ENCODE measurements at places on chromosomes 1 and 21. TPM values are rescaled to one million over a fixed set of nuclear protein-coding genes. Genes with fewer than 3 reads are reported as not detected.

The KCND3 gene
- polyA plus RNA-seq: not detected

The TMEM222 gene
- 37.9 TPM for polyA plus RNA-seq

- no peaks in the 10 kb centered on the region for H3K36me3 ChIP-seq
- no peak for DNase-seq
- no peaks in the 10 kb centered on the region for H3K27me3 ChIP-seq
- H3K4me3 ChIP-seq: no peak overlapping the region
These were observed 2102.9 kb downstream of the NCAM2 start for GRCh38 chr21:23101111-23101510.

DNA sequence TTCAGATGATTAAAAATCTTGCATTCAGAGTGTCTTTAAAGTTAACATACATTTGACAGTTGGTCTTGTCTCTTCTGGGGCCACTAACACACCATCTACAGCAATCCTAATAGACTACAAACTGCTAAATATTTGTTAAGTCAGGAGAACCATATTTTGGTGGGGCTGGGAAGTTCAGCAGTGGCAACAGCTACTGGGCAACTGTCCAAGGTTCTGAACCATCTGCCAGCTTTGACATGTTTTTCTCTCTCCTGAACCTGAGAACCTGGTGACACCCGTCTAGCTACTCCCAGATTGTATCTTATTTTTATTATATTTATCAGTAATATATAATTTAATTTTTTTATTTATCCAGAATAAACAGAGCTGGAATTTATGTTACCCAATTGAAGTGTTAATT lies 199.0 kb upstream of the DPYD start:
- no peak for DNase-seq
- H3K4me1 ChIP-seq: no peaks in the 10 kb centered on the region
- no peaks in the 10 kb centered on the region for H3K27me3 ChIP-seq
- H3K36me3 ChIP-seq: no peaks in the 10 kb centered on the region
- H3K27ac ChIP-seq: no peak overlapping the region

The SMIM11 gene
- polyA plus RNA-seq: 14.5 TPM

GRCh38 chr1:205994346-205994745 lies 8.8 kb downstream of the RAB7B start:
- peaks cover 4% of the 10 kb centered on the region for H3K27me3 ChIP-seq
- no peak overlapping the region for H3K4me3 ChIP-seq
- H3K27ac ChIP-seq: no peak overlapping the region

DNA sequence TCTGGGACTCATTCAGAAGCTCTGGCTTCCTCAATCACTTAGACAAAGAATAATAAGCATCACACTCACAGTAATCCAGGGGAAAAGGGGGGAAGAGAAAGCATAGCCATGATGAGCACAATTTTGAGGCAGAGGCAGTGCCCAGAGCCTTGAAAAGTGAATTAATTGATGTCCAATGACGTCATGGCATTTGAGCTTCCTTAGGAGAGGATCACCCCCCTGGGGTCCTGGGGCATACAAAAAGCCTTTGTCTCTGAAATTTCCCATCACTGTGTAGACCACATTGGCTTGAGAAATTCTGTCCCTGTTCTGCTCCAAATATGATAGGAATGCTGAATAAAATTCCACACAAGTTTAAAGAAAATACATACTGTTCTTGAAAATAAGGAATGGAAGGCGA lies 84.3 kb upstream of the COA6 start:
- H3K4me3 ChIP-seq: no peak overlapping the region
- H3K27me3 ChIP-seq: no peaks in the 10 kb centered on the region
- no peak overlapping the region for H3K27ac ChIP-seq
- H3K4me1 ChIP-seq: no peaks in the 10 kb centered on the region
- DNase-seq: no peak

DNA sequence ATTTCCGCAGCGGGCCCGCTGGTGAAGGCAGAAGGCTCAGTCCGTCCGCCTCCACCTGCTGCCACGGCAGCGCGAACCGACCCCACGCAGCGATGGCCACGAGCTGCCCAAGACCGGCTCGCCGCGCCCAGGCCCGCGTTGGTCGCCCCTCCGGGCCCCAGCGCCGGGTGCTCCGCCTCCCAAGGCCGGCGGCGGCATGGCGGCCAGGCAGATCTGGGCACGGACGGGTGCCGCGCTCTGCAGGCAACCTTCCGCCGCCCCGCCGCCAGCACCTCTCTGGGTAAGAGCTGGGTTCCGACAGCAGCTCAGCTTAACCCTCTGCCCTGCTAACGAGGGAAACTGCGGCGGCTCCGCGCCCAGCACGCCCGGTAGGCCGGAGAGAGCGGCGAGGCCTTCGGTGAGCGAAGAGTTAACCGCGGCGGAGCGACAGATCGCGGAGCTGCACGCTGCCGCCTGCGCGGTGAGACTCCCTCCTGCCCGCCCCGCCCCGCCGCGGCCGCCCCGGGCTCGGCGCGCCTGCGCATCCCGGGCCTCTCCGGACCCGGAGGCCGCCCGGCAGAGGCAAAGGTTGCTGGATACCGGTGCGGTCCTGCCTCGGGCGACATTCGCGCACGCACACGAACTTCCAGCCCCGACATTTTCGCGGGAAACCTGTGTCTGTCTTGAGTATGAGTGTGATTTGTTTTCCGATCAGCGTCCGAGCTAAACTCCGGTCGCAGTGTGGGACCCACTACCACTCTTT lies at the start of gene C1orf53:
TSS of gene C1orf53 (plus strand) at position 177 of the 742 bp plus-strand sequence. CDS start at position 197, 20 bp downstream.
- DNase-seq: peak; percentile 24
- H3K36me3 ChIP-seq: no peaks in the 10 kb centered on the region
- no peaks in the 10 kb centered on the region for H3K4me1 ChIP-seq
- peak within 1 kb of the TSS; percentile 60 for H3K27ac ChIP-seq
- H3K27me3 ChIP-seq: no peaks in the 10 kb centered on the region

The PFKFB2 gene
- 0.43 TPM for polyA plus RNA-seq

- DNase-seq: no peak
- H3K4me1 ChIP-seq: no peaks in the 10 kb centered on the region
- H3K36me3 ChIP-seq: no peaks in the 10 kb centered on the region
- no peaks in the 10 kb centered on the region for H3K27me3 ChIP-seq
- H3K4me3 ChIP-seq: no peak overlapping the region
- H3K27ac ChIP-seq: no peak overlapping the region
These were observed 143.0 kb upstream of the GRIK3 start for GRCh38 chr1:37177230-37177864.

GRCh38 chr1:6448749-6449631 lies 17.0 kb downstream of the TNFRSF25 start:
- H3K27me3 ChIP-seq: peaks cover 5% of the 10 kb centered on the region
- no peak for DNase-seq
- H3K4me3 ChIP-seq: no peak overlapping the region
- H3K4me1 ChIP-seq: no peaks in the 10 kb centered on the region

The S100A14 gene
- polyA plus RNA-seq: not detected

DNA sequence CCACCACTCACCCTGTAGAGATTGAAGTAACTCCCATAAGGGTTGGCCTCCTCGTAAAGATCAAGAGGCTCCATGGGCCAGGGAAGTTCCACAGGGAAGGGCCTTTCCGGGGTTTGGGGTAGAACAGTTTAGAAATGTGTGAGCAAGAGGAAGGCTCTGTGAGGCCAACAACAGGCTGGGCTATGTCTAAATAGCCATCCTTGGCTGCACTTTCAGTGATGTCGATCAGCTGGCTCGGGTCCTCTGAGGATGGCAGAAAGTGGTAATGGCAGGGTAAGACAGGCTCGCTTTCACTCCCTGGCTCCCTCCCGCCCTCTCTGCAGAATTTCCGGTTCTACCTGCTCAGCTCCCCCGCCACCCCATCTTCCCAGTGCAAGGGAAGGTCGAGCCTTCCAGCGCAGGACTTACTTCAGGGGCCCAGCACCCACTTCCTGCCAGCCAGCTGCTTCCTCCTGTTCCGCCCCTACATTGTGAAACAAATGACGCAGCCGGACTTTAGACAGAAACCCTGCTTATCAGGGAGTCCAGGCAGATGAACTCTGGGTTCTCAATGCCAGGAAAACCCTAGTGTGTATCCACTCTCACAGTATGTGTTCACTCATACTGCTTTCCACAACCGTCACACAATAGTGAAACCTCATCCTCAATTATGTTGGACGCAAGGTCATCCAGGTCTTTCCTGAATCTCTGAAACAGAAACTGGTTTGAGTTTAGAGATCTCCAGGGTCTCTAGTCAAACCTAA lies 7.3 kb downstream of the F11R start:
- H3K27me3 ChIP-seq: no peaks in the 10 kb centered on the region
- H3K27ac ChIP-seq: peak overlapping the region; percentile 97
- DNase-seq: peak; percentile 74
- no peaks in the 10 kb centered on the region for H3K36me3 ChIP-seq
- peak overlapping the region; percentile 65 for H3K4me3 ChIP-seq

GRCh38 chr1:205805082-205805711 lies 7.8 kb downstream of the SLC41A1 start:
- no peak for DNase-seq
- no peaks in the 10 kb centered on the region for H3K36me3 ChIP-seq
- H3K27ac ChIP-seq: no peak overlapping the region
- H3K4me1 ChIP-seq: no peaks in the 10 kb centered on the region
- H3K27me3 ChIP-seq: no peaks in the 10 kb centered on the region

GRCh38 chr1:177209357-177209756 lies 38.6 kb downstream of the BRINP2 start:
- DNase-seq: no peak
- H3K4me1 ChIP-seq: no peaks in the 10 kb centered on the region
- no peak overlapping the region for H3K4me3 ChIP-seq
- H3K36me3 ChIP-seq: no peaks in the 10 kb centered on the region
- H3K27ac ChIP-seq: no peak overlapping the region

GRCh38 chr21:42308914-42309752 lies 6.1 kb downstream of the TFF3 start:
- no peaks in the 10 kb centered on the region for H3K36me3 ChIP-seq
- H3K4me1 ChIP-seq: no peaks in the 10 kb centered on the region
- H3K27ac ChIP-seq: no peak overlapping the region

- no peak overlapping the region for H3K4me3 ChIP-seq
- H3K27me3 ChIP-seq: no peaks in the 10 kb centered on the region
- no peak for DNase-seq
- peak overlapping the region; percentile 25 for H3K27ac ChIP-seq
- H3K4me1 ChIP-seq: no peaks in the 10 kb centered on the region
- H3K36me3 ChIP-seq: peaks cover 57% of the 10 kb centered on the region
These were observed 30.1 kb downstream of the DHX9 start for GRCh38 chr1:182869241-182869666.

DNA sequence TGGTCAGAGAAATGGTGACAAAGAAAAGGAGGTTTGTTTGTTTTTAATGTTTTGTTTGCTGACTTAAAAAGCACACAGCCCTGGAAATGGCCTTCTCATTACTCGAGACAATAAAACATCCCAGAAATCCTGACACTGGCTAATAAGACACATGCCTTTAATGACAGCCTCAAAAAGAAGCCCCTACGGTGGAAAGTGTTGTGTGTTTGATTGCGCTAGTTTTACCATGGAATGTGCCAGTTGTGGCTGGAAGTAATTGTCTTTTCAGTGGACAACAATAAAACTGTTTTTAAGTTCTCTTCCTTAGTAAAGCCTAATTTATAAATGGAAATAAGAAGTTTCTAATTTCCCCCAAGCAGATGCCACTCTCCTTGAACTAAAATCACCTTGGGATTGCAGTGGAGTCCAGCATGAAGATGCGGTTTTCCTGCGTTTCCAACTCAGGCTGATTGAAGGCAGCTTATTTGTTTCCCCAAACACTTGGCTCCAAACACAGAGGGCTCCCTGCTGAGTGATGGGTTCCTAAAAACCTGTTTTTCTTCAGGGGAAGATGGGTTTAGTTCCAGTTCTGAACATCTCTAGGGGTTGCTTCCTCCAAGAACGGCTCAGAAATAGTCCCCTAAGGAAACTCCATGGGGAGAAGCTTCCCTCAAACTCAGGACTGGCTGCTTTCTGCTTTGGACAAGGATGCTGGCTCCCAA lies 54.3 kb downstream of the CD247 start:
- H3K36me3 ChIP-seq: no peaks in the 10 kb centered on the region
- H3K27ac ChIP-seq: no peak overlapping the region
- H3K27me3 ChIP-seq: no peaks in the 10 kb centered on the region
- H3K4me3 ChIP-seq: no peak overlapping the region
- DNase-seq: no peak

DNA sequence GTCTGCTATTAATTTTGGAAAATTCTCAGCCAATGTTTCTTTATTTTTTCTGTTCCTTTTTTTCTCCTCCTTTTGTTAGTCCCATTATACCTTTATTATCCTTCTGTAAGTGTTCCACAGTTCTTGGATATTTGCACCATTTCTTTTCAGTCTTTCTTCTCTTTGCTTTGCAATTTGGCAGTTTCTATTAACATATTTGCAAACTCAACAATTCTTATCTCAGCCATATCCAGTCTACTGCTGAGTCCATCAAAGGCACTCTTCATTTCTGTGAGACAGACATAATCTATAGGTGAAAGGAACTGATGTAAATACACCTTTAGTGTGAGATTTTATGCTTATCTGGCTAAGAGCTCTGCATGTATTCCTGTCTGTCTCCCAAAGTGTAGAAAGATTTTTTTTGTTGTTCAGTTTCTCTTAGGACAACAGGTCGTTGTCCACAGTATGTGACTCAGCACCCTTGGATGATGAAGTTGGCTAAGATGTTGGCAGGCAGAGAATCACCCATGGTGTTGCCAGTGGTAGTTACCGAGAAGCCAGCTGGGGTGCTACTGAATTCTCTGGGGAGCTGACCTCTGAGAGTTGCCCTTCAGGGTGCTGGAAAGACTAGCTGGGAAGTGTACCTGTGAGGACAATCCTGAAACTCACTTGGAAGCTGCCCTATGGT lies 38.4 kb downstream of the LEPR start:
- no peak for DNase-seq
- no peaks in the 10 kb centered on the region for H3K27me3 ChIP-seq
- no peaks in the 10 kb centered on the region for H3K36me3 ChIP-seq
- no peaks in the 10 kb centered on the region for H3K4me1 ChIP-seq
- no peak overlapping the region for H3K4me3 ChIP-seq
- no peak overlapping the region for H3K27ac ChIP-seq

The C1QB gene
- polyA plus RNA-seq: not detected

The BARHL2 gene
- not detected for polyA plus RNA-seq

DNA sequence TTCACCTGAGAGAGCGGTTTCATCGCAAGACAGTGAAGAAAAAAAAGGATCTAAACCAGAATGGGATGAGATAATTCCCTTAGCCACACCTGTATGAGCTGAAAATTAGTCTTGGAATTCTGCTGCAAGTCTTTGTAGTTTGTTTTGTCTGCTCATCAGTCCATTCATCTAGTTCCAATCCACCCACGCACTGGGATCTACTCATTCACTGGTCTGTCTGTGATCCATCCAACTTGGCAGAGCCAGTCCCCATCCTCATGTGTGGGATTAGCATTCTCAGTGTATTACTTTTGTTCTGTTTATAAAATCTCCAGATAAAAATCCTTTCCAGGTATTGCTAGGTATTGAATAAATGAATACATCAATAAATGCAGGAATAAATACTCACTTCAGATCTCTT lies 266.5 kb upstream of the USP24 start:
- peaks cover 1% of the 10 kb centered on the region for H3K27me3 ChIP-seq
- no peaks in the 10 kb centered on the region for H3K4me1 ChIP-seq
- DNase-seq: no peak
- H3K4me3 ChIP-seq: no peak overlapping the region

The ST6GALNAC3 gene
- polyA plus RNA-seq: not detected
